ENCODE measurements at places on chromosomes 16 and 17. TPM values are rescaled to one million over a fixed set of nuclear protein-coding genes. Genes with fewer than 3 reads are reported as not detected.

Gene POLR3K
- 7.9 TPM for total RNA-seq

Gene ARL5C
- total RNA-seq: not detected

Gene STAT5A
- total RNA-seq: 0.68 TPM

Gene CHST5
- not detected for total RNA-seq

Measured in nasal cavity respiratory epithelium epithelial cell of viscerocranial mucosa (primary cell).